ENCODE measurements at places on chromosomes 1 and 21.

DNA sequence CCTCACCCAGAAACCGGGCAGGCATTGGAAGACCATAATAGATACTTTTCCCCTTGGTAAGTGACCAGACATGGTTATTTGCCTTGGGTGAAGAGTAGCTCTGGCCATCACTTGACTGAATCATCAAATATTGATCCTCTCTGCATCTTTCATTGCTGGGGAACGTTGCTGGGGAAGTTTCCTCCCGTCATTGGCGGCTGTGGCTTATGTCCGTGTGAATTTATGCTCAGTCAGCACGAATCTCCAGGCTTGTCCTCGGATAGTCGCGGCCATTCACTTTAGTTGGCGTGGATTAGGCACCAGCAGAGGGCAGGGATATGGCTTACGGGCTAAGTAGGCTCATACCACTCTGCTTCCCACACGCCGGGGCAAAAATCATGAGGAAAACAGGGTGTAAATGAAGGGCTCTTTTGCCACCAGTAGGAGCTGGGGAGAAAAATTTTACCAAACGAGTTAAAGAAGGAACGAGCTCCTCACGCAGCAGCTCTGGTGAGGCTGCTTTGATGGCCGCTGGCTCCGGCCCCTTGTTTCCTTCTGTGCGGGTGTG lies 473.4 kb downstream of the CAMTA1 start:
- DNase-seq, result no peak

DNA sequence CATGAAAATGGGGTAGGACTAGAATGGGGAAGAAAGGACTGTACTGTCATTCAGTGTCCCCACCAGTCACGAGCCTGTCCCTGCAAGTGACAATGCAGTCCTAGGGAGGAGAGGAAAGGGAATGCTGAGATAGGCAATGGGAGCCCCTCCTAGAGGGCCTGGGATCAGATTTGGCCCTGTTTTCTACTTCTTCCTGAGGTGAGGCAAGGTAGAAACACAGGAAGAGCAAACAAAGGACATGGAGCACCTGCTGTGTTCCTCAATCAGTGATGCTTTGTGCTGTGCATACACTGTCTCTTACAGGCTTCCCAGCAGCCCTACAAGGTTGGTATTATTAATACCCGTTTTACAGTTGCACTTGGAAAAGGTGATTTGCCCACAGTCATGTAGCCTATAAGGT lies 6.1 kb downstream of the FABP3 start:
- DNase-seq, result no peak

- DNase-seq, result peak; percentile 55
Observed at GRCh38 chr1:38026592-38027200, 14.2 kb downstream of the UTP11 start.

GRCh38 chr1:7534061-7534825 lies 236.9 kb upstream of the VAMP3 start:
- DNase-seq, result no peak

- DNase-seq, result no peak
Observed at GRCh38 chr1:241841691-241842090, 6.3 kb upstream of the EXO1 start.

- no peak for DNase-seq
Observed at GRCh38 chr1:92441697-92442342, 44.9 kb downstream of the GFI1 start.

All from CD4-positive, alpha-beta T cell (primary cell).